Smooth muscle cell of the pulmonary artery (primary cell): ENCODE measurements at places on chromosomes 3 and 15. TPM values are rescaled to one million over a fixed set of nuclear protein-coding genes. Genes with fewer than 3 reads are reported as not detected.

C3orf49 gene
- total RNA-seq = not detected in 2 replicates

CFAP92 gene
- 0.13 TPM in 1 of 2 replicates, not detected in the other for total RNA-seq

RARB gene
- total RNA-seq = 5.2 and 10.2 TPM in 2 replicates

TAGLN3 gene
- 0.26 and 3.5 TPM in 2 replicates for total RNA-seq

CHRNA5 gene
- 0.59 and 0.78 TPM in 2 replicates for total RNA-seq
